ENCODE measurements at places on chromosomes 16 and 17. TPM values are rescaled to one million over a fixed set of nuclear protein-coding genes. Genes with fewer than 3 reads are reported as not detected.

DNA sequence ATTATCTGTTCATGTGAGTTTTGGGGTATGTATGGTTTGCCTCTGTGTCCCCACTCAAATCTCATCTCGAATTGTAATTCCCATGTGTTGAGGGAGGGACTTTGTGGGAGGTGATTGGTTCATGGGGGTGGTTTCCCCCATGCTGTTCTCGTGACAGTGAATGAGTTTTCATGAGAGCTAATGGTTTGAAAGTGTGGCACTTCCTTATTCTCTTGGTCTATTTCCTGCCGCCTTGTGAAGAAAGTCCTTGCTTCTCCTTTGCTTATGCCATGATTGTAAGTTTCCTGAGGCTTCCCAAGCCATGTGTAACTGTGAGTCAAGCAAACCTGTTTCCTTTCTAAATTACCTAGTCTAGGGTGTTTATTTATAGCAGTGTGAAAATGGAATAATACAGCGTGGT lies 128.1 kb upstream of the HS3ST4 start:
- DNase-seq: no peak

The TBC1D24 gene
- total RNA-seq: 9.6 TPM

- DNase-seq: no peak
These were observed 818 bp upstream of the CBX8 start for GRCh38 chr17:79797492-79798298.

The KATNIP gene
- 22.7 TPM for total RNA-seq

- DNase-seq: no peak
These were observed 6.5 kb upstream of the ATXN7L3 start for GRCh38 chr17:44205962-44206824.

- DNase-seq: no peak
These were observed 167.7 kb downstream of the IRX3 start for GRCh38 chr16:54118846-54119245.
